ENCODE measurements at places on chromosomes 11 and 22.

- DNase-seq = peak; percentile 9
Observed at GRCh38 chr22:24325105-24325757, 54.6 kb downstream of the SPECC1L start.

- no peak for DNase-seq
Observed at GRCh38 chr22:27776650-27776958, 25.0 kb downstream of the MN1 start.

DNA sequence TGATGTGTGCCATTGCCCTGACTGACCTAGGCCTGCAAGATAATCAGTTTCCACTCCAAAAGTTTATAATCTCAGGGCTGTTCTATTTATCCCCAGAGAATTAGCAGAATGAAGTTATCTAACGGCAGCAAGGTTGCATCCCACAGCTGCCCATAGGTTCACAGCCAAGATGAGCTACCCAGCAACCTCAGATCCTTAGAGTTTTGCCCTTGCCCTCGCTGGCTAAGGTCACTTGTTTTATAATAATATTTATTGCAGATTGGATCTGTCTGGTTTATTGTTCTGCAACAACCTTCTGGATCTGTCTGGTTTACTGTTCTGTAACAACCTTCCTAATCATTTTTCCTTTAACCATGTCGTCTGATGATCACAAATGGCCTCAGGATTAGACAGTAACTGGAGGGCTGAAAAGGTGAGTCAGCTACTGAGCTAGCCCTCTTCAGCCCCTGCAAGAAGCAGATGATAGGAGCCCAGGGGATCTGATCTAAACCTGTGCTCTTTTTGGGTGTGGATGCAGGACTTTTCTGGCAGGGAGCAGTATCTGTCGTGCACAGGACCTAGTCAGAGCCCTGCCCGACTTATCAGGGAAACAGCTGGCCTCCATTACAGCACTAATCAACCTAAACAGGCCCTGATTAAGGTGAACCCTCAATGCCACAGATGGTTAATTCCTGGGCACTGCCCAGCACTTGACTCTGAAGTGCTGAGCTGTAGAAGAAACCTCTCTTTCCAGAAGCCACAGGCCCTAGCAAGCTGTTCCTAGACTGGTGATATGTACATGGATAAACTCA lies 642.9 kb upstream of the KIRREL3 start:
- DNase-seq = no peak

- DNase-seq = no peak
Observed at GRCh38 chr11:123829745-123830144, 23.6 kb upstream of the OR6M1 start.

DNA sequence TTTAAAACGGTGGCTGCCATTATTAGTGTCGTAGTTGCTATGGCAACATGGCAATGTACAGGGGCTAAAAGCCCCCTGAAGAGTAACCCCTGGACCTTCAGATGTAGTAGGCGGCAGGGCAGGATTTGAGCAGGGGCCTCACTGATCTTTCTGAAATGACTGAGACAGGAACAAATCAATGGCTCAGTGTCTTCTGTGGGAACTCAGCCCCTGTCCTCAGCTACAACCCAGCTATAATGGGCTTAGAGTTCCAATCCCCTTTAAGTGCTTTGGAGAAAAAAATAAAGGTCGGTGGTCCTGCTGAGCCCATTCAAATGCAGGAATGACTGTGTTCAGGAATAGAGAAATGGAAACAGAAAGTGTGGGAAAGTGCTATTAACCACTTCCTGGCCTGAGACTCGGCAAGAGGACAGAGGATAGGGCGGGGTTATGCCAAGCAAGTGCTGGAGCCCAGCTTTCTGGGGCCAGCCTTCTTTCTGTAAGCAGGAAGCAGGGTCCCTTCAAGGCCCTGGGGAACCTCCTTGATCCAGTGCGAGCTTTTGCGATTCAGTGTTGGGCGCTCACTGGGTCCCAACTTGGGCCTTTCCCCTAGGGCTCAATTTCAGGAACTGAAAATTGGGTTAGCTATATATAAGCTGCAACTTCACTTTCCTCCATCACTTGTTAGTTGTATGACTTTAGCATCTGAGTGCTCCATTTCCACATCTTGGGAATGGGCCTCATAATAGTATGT lies 6.1 kb upstream of the CD82 start:
- peak; percentile 55 for DNase-seq

- DNase-seq = no peak
Observed at GRCh38 chr11:79237091-79237490, 203.7 kb downstream of the TENM4 start.

GRCh38 chr11:66542362-66542761 lies 3.5 kb downstream of the ZDHHC24 start:
- no peak for DNase-seq

GRCh38 chr11:43989162-43989981 lies 46.9 kb downstream of the C11orf96 start:
- no peak for DNase-seq

DNA sequence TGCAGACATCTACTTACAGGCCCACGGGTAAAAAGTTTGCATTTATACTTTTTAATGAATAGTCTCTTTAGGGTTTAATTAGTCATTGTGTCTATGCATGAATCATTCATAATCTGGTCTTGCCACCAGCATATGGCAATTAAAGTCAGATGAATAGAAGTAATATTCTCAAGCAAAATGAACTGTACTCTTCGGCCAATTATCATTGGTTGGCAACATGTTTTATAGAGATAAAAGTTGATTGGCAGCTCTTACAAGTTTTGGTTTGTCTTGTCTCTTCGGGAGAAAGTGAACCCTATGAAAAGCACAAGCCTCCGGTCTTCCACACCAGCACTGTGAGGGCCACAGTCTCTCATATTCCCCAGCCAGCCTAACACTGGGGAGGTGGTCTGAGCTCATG lies 97.8 kb downstream of the OSBP2 start:
- DNase-seq = no peak

- DNase-seq = no peak
Observed at GRCh38 chr22:35308480-35309021, 8.9 kb downstream of the TOM1 start.

DNA sequence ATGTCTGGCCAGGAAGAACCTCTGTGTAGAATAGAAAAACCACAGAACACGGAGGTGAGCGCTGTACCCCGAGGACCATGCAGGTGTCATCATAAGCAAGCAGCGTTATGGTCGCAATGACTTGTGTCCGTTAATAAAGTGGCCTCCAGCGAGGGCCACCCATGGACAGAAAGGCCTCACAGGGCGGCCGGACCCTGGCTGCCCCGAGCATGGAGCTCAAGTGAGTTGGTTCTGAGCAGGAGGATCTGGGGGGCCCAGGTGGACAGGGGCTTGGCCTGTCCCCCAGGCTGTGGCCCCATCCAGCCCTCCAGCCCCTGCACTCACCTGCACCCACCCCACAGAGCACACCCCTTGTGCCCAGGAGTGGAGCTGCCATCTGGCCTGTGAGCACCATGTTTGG lies 133.8 kb downstream of the BRD1 start:
- no peak for DNase-seq

DNA sequence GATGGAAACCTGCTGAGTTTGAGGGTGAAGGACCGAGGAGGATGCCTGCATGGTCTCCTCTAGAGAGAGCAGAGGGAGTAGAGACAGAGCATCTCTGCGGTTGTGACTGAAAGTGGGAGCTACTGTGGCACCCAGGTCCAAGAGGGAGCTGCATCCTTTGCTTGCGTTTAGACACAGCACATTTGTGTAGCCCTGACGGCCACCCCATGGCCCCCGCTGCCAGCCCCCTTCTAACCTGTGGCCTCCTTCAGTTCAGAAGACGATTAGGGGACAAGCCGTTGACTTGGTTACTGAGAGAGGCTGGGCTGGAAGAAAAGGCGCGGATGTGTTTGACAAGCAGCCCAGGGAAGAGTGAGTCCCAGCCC lies 690.9 kb downstream of the BRD1 start:
- no peak for DNase-seq

DNA sequence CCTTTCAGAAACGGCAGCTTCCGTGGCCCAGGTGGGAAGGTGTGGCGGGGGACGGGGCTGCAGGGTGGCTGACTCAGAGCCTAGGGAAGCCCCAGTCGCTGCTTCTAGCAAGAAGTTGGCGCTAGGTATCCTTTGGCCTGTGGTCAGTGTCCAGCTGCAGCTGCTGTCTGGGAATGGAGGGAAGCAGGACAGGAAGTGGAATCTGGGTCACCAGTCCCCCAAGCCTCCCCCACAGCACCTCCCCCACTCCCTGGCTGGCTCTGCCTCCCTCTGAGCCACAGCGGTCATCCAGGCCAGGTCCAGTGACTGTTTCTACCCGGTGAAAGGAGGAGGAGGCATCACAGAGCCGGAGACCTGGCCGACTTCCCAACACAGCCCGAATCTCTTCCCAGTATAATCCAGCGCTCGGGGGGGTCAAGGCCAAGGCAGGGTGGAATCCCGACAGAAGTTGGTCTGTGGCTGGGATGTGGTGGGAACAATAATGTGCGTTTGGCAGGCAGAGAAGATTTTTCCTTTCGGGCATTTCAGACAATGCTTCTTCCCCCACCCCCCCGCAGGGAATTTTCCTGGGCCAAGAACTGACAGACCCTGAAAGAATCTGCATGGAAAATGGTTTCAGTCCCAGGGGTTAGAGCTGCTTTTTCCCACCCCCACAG lies 45.1 kb downstream of the C11orf96 start:
- DNase-seq = no peak

GRCh38 chr11:118153976-118154375 lies 1.4 kb upstream of the SCN4B start:
- no peak for DNase-seq

GRCh38 chr22:20380486-20380885 lies 13.5 kb upstream of the ZNF74 start:
- DNase-seq = no peak

GRCh38 chr11:127247261-127247851 lies 246.8 kb upstream of the KIRREL3 start:
- no peak for DNase-seq
